ENCODE measurements at places on chromosomes 6 and 20. TPM values are rescaled to one million over a fixed set of nuclear protein-coding genes. Genes with fewer than 3 reads are reported as not detected.

GRCh38 chr6:15827496-15828255 lies 164.8 kb upstream of the DTNBP1 start:
- 0 out of 2 replicates have a peak, but pooled peaks cover 1% of the 10 kb centered on the region for H3K27me3 ChIP-seq
- no peak overlapping the region for H3K27ac ChIP-seq
- DNase-seq, result no peak
- H3K4me1 ChIP-seq, result no peaks in the 10 kb centered on the region
- no peaks in the 10 kb centered on the region for H3K36me3 ChIP-seq

GRCh38 chr20:52682237-52682636 lies 289.9 kb upstream of the TSHZ2 start:
- no peaks in the 10 kb centered on the region for H3K4me1 ChIP-seq
- H3K4me3 ChIP-seq, result no peak overlapping the region
- H3K27ac ChIP-seq, result no peak overlapping the region
- H3K36me3 ChIP-seq, result no peaks in the 10 kb centered on the region
- H3K27me3 ChIP-seq, result no peaks in the 10 kb centered on the region
- DNase-seq, result no peak

Gene PSORS1C2
- not detected for total RNA-seq

Gene PDE7B
- not detected for total RNA-seq

DNA sequence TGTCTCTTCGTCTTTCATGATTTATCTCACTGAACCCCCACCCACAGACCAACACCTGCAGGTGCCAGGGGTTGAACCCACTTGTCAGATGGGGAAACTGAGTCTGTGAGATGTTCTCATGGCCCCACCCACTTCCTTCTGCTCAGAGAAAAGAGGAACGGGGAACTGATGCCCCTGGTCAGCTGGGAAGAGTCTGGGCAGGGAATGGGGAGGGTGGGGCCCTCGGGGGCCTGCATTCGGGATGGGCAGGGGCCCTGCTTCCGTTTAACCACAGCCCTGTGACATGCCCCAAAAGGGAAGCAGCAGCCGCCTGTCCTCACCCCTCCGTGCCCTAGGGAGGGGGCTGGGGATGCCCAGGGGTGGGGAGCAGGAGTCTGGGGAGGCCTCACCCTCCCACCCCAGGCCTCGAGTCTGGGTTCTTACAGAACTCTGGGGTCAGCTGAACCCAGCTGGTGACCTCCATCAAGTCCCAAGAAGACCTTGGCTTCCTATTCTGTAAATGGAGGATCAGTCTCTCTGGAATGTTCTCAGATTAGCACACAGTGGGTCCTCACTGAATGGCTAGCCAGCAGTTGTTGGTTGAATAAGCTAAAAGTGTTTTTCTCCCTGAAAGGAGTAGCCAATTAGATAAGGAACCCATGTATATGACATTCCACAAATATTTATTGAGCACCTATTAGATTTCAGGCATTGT lies 81.5 kb downstream of the CEBPB start:
- H3K4me3 ChIP-seq, result no peak overlapping the region
- peaks cover 23% of the 10 kb centered on the region for H3K4me1 ChIP-seq
- no peaks in the 10 kb centered on the region for H3K27me3 ChIP-seq
- no peak for DNase-seq
